Central memory CD4-positive, alpha-beta T cell (primary cell): ENCODE measurements at places on chromosomes 7 and 10.
A peak's percentile ranks its signal among the peaks of the same experiment; 100 is the strongest.

GRCh38 chr7:69598487-69599285, 411 bp downstream of the AUTS2 start:
- DNase-seq, result no peak

DNA sequence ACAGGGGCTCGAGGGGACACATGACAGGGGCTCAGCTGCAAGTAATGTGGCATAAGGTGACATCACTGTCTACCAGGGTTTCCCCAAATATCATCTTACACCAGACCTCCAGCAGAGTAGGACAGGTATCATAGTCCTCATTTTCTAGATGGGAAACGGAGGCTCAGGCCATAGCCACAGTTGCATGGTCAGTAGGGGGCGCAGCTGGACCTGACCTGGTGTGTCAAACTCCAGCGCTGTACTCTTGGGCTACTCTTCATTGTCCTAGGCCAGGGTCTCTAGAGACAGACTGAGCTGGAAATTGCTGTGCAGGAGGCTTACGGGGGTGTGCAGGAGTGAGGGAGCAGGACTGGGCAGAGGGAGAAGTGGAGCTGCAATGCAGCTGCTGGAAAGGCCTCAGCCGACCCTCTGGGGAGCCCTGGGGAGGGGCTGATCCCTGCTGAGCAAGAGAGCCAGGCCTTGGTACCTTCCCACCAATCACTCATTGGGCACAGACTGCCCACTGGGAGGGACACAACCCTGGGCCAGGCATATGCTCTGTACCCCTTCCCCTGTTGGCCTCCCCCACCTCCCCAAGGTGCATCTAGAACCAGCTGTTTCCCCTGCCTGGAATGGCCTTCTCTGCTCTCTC, 89.9 kb downstream of the CDH23 start:
- DNase-seq, result no peak

GRCh38 chr7:100476903-100477870, 1.8 kb downstream of the TSC22D4 start:
- no peak for DNase-seq

GRCh38 chr10:132397671-132398565, 918 bp downstream of the PWWP2B start:
- peak; percentile 27 for DNase-seq

GRCh38 chr7:45661302-45661995, 87.3 kb downstream of the ADCY1 start:
- no peak for DNase-seq

DNA sequence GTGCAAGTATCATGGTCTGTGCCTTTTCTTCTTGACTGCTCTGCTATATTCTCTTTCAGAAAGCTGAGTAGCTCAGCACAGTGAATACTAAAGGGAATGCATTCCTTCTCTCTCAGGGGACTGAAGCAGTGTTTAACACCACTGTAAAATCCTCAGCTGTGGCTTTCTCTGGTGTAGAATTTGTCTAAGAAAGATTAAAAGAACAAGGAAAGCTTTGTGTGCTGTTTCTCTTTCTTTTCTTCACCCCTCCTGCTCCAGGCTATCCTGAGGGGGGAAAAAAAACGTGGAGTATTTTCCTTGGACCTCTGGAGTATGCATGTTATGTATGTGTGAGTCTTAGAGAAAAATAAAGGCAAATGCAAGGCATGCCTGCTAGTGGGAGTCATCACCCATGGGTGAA, 383.9 kb downstream of the AUTS2 start:
- no peak for DNase-seq

DNA sequence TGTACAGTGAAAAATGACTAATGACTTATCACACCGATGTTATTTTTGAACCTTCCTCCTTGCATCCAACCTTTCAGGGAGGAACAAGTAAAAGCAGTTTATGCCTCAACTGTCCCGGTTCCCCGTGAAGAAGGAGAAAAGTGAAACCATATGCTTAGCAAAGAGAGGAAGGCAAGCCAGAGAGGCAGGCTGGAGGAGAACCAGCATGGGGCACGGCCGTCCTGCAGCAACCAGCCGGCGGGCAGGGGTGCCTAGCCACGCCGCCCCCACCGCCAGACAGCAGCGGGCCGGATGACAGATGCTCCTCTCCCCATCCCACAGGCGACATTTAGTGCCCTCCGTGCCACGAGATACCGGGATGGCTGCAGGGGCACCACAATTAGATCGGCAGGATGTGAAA, 421.4 kb upstream of the MGMT start:
- no peak for DNase-seq

DNA sequence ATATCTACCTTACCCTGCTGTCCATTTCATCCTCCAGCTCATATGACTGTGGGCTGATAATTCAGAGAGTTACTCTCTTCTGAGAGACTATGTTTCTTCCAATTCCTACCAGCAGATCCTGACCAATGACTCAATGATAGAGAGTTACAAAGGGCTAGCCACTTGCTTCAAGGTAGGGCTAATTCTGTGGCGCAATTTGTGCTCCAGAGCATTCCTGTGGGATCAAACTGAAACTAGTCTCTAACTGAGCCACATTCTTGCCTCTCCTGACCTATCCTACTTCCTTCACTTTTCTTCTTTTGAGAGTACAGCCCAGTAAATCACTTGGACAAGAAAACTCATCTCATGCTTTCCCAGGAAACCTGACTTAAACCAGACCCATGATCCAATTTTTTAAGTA, 17.9 kb upstream of the ASZ1 start:
- no peak for DNase-seq

- DNase-seq, result no peak
Observed at GRCh38 chr7:157570531-157571200, 233.9 kb downstream of the DNAJB6 start.

DNA sequence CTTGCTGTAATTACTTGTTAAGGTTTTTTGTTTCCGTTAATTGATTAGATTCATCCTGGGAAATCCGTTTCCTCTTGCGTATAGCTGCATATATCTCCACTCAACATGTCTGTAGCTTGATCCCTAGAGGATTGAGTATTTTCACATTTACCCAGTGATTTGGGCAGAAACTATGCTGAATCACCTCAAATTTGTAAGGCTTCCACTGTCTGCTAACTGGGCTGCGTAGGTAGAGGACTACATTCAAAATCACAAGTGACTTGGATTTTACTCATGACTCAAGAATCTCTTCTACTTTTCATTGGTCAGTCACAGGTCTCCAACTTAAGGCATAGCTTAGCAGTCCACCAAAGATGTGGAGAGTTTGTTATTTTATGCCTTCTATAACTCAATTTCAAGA, 141.8 kb downstream of the POLR1F start:
- no peak for DNase-seq

GRCh38 chr10:619710-620109, 69.8 kb downstream of the DIP2C start:
- no peak for DNase-seq

DNA sequence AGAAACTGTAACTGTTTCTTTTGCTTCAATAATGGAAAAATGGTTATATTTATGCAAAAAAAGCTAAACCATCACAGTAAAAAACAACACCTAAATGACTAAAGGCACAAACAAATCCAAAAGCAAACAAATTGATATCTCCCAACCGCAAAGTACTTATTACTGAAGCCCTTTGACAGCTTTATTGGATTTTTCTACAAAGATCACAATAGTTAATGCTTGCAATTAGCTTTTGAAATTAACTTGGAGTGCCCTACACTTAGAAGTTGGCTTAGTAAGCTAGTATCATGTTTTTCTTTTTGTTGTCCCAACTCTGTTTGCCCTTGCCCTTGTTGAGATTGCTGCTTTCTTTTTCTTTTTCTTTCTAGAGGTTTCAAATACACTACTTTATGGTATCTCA, 257.5 kb downstream of the INHBA start:
- DNase-seq, result no peak

- peak; percentile 77 for DNase-seq
Observed at GRCh38 chr7:101856473-101857357, 39.3 kb downstream of the CUX1 start.

DNA sequence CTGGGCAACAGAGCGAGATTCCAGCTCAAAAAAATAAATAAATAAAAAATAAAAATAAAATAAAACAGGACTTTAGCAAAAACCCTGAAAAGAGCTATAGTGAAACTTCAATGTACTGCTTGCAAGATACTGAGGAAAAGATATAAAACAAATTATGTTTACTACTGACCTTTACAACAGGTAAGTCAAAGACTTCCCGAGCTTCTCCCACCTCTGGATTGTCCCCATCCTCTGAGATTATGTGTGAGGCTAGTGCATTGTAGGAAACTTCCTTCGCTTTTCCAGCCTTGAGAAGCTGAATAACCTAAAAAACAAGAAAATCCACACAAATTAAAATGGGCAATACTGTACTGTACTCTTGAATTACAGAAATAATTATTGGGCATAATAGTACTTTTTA, 4.4 kb downstream of the PAXIP1 start:
- DNase-seq, result no peak

GRCh38 chr10:124493214-124493882, 31.7 kb downstream of the LHPP start:
- DNase-seq, result no peak

DNA sequence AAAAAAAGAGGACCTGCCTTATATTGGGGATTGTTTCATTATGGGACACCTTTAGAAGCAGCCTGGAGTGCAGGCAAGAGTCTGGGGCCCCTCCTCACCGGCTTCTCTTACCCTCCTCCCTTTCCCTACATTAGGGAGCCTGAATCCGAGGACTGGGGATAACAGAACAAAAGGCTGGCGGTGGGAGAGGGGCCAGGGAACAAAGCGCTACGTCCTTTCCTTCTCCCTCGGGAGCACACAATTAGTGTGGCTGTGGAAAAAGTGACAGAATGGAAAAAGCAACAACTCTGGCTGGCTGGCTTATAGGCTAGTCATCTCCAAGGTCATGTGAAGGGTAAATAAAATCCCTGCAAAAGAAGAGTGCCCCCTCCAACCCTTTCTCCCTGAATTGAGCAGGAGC, 74.7 kb downstream of the LSM5 start:
- no peak for DNase-seq

GRCh38 chr10:132861116-132861691, 75.3 kb upstream of the NKX6-2 start:
- no peak for DNase-seq

DNA sequence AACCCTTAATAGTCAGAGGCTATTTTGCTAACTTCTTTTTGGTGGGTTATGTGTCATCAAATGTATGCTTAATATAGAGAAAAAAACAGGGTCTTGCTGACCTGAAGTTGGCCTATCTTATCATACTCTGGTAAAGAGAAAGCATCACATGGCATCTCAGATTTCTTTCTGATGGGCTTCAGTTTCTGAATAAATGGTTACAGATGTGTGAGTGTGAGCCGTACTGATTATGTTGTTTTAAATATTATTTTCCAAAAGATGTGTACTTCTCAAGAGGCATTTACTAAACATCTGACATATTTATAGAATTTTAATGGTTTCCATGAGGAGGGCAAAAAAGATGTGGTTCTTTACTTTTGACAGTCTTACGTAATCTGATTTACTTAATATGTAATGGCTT, 28.4 kb downstream of the BBS9 start:
- DNase-seq, result no peak

DNA sequence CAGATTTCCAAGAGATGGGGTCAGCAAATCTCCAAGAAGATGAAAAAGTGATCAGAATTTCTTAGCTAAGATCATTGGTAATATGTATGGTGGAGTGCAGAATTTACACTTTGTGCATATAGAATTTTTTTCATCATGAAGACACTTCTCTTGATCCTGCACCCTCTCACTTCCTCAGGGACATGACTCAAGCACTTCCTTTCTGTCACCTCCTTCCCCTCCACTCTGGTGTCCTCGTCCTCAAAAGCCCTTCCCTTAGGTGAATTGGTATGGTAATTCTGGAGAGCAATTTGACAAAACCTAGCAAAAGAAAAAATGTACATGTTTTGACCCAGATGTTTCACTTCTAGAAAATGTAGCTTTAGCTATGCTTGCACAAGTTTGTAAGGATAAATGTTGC, 18.1 kb downstream of the CALN1 start:
- no peak for DNase-seq

DNA sequence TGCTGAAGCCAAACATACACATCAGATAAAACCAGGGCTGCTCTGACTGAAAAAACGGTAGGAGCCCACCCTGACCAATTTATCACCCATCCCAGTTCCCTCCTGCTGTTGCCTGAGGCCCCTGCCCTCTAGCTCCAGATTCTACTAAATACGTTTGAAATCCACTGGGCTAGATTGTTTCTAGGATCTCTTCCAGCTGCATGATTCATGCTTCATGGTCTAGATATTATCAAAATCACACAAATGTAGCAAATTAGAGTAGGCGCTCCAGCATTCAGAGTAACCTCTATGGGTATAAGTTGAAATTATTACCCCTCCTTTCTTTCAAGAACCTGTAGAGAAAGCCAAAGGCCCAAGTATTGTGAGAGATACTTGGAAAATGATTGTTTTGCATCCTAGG, 151.2 kb upstream of the FAM13C start:
- no peak for DNase-seq

- no peak for DNase-seq
Observed at GRCh38 chr7:18495412-18496340, at the start of gene HDAC9. TSS of gene HDAC9 (plus strand) at chr7:18495749. CDS start at chr7:18496303, 554 bp downstream.

- DNase-seq, result no peak
Observed at GRCh38 chr7:148500978-148501377, 89.6 kb upstream of the C7orf33 start.

GRCh38 chr7:94514140-94514889, 4.7 kb downstream of the CASD1 start:
- no peak for DNase-seq

DNA sequence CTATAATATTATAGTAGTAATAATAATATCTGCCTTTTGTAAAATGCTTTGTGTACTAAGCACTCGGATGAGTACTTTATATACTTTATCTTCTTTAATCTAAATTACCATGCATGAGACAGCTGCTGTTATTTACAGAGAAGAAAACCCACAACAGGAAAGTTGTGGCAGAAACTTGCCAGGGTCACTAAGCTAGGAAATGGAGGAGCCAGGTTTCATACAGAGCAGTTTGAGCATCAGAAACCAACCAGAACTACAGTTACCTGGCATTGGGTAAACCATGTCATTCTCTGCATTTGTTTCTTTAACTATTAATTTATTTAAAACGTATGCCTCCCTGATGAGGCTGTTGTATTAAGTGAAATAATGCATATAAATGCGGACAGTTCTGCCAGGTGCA, 129.9 kb downstream of the CSTF2T start:
- no peak for DNase-seq

- DNase-seq, result no peak
Observed at GRCh38 chr7:38942431-38943051, 33.5 kb upstream of the VPS41 start.

GRCh38 chr7:102291056-102291915, 4.6 kb downstream of the SH2B2 start:
- peak; percentile 36 for DNase-seq

DNA sequence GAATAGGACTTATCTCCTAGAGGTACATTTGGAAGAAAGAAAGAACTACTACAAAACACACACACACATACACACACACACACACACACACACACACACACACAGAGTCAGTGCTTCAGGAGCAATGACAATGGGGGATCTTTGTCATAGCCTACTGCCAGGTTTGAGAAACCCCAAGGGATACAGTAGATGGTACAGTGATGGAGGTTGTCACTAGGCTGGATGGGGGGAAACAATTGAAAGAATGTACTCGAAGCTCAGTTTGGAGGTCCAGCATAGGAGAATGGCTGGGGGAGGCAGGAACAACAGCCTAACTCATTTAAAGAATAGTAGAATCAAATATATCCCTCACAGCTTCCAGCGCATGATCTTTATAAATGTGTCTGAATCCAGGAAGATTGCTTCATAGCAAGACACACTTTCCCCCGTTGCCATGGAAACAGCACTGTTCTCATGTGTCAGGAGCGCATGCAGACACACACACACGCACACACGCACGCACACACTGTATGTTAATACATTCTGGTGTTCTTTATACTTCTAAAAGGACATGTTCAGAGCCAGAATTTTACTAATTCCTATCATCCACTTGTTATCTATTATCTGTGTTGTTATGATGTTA, 32.6 kb upstream of the ZNRF2 start:
- no peak for DNase-seq
